Breast epithelium (tissue), 4 donors: ENCODE measurements at places on chromosomes 12 and 14. TPM values are rescaled to one million over a fixed set of nuclear protein-coding genes. Genes with fewer than 3 reads are reported as not detected.
A peak's percentile ranks its signal among the peaks of the same experiment; 100 is the strongest.

DNA sequence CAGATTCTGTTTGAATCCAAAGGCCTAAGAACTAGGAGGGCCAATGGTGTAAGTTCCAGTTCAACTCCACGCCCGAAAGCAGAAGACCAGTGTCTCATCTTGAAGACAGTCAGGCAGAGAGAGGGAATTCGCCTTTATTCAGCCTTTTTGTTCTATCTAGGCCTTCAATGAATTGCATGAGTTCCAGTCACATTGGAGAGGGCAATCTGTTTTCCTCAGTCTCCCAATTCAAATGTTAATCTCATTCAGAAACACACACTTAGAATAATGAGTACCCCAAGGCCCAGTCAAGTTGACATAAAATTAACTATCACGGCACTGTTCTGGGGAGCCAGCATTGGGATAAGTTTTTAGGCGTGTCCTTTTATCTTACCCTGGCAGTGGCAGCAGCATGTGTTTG lies 65.8 kb downstream of the C14orf39 start:
- DNase-seq: no peak

GRCh38 chr12:42761601-42762350 lies 172.2 kb upstream of the PRICKLE1 start:
- no peak for DNase-seq

- DNase-seq: no peak
Measured at GRCh38 chr14:104148433-104149277, 10.3 kb downstream of the KIF26A start.

DNA sequence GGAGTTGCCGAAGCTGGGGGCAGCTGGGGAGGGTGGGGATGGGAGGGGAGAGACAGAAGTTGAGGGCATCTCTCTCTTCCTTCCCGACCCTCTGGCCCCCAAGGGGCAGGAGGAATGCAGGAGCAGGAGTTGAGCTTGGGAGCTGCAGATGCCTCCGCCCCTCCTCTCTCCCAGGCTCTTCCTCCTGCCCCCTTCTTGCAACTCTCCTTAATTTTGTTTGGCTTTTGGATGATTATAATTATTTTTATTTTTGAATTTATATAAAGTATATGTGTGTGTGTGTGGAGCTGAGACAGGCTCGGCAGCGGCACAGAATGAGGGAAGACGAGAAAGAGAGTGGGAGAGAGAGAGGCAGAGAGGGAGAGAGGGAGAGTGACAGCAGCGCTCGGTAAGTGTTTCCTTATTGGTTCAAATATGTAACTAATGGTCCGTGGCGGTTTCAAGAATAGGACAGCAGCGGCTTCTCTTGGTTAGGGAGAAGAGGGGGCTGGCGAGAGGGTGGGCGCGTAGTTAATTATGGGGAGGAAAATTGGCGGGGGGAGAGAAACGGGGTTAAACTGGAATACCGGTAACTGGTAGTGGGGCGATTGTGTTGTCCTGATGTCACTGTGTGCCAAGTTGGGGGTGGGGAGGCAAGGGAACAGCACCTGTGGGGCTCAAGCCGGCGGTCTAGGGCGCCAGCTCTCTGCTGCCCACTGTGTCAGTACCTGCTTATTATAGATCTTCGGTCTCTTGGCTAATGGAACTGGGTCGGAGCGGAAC lies 8.4 kb downstream of the HOXC8 start:
- no peak for DNase-seq

DNA sequence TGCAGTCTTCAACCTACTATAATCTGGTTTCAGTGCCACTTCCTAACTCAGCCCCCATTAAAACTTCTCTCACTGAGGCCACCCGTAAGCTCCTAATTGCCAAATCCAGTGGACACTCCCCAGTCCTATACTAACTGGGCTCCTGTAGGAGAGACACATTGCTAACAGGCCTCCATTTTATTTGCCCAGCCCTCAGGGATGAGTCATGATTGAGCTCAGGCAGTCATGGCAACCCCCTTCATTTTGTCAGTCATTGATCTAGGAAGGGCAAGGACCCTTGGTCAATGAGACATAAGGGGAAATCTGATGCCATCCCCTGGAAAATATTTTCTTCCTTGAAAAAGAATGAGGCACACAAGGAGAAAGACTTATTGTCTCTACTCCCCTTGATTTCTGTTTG lies 70.1 kb upstream of the HIF1A start:
- DNase-seq: no peak

- DNase-seq: no peak
Measured at GRCh38 chr14:56815745-56816144, 5.5 kb upstream of the OTX2 start.

- peak; percentile 37 for DNase-seq
Measured at GRCh38 chr12:112190231-112191025, 65.1 kb downstream of the TRAFD1 start.

The TEDC1 gene
- total RNA-seq: 6.7 TPM

- peak; percentile 89 for DNase-seq
Measured at GRCh38 chr12:76878899-76879709, at the start of gene CSRP2. Gene CSRP2 (minus strand): TSS chr12:76879019. CDS start chr12:76866260, 12,759 bp downstream.

The GPR65 gene
- 2.3 TPM for total RNA-seq

DNA sequence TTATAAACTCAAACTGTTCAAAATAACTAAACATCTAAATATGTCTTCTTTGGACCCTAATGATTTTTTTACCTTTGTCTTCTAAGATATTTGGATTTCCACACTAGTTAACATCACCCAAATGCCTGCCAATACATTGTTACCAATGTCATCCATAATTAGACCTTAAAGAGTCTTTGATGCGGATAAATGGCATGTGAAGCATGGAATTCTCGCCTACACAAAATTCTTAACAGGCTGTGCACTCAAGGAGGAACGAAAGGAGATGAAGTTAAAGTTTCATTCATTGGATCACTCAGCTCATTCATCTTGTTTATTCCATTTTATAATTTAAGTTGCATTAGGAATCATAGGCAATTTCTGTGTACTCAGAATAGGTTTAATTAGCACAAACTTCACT lies 219.7 kb downstream of the ACSS3 start:
- DNase-seq: no peak

- DNase-seq: no peak
Measured at GRCh38 chr14:101589486-101590015, 28.3 kb downstream of the DIO3 start.

The FBXL14 gene
- 8.5 TPM for total RNA-seq
